CD4-positive, alpha-beta T cell (primary cell): ENCODE measurements at places on chromosomes 1 and 21. TPM values are rescaled to one million over a fixed set of nuclear protein-coding genes. Genes with fewer than 3 reads are reported as not detected.

DNA sequence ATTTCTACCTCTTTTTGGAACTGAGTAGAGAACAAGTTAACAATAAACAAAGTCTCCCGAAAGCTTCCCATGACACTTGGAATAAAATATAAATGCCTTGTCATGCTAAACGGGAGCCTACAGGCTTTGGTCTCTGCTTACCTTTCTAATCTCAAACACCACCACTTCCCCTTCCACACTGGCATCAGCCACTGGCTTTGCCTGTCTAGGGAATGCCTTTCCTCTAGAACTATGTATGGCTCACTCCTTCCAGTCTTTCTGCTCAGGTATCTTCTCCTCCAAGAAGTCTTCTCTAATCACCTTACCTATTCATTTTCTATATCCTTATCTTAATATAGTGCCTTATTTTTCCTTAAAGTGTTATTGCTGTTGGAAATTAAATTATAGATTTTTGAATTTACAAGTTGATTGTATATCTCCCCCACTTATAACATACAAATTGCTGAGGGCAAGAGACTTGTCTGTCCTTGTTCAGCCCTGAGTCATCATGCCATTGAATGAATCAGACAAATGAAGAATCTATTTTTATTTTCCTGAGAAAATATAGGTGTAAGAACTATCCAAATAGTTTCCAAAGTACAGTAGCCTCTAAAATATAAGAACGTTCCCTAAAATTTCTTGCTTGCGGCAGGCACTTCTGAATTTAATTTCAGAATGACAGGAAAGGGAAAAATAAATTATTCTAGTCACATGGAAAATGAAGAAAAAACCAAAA, 119.2 kb downstream of the TM2D1 start:
- no peak overlapping the region for H3K27ac ChIP-seq
- no peaks in the 10 kb centered on the region for H3K27me3 ChIP-seq
- no peaks in the 10 kb centered on the region for H3K36me3 ChIP-seq
- no peak overlapping the region for H3K4me3 ChIP-seq
- H3K4me1 ChIP-seq = no peaks in the 10 kb centered on the region

The KRTAP10-10 gene
- not detected for total RNA-seq

GRCh38 chr21:17393413-17393812, 119.4 kb upstream of the CXADR start:
- no peak overlapping the region for H3K4me3 ChIP-seq
- no peak for DNase-seq
- no peaks in the 10 kb centered on the region for H3K4me1 ChIP-seq
- peaks cover 6% of the 10 kb centered on the region for H3K27me3 ChIP-seq

DNA sequence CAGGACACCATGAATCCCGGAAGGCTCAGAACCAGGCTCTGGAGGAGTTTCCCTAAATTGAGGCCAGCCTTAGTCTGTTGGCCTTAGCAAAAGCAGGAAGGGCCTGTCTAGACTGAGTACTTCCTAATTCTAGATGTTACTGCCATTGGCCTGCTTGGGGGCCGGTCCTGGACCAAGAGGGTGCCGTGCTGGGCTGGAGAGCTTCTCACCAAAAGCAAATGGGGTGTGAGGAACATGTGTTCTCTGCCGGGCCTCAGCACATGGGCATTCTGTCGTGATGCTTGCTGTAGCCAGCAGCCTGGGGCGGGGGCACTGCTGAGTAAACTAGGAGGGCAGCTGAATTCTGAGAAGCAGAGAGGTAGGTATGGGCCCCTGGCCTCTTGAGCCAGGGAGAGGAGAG, 35.7 kb upstream of the MAN1C1 start:
- H3K27me3 ChIP-seq = no peaks in the 10 kb centered on the region
- no peaks in the 10 kb centered on the region for H3K4me1 ChIP-seq
- no peak overlapping the region for H3K27ac ChIP-seq
- H3K4me3 ChIP-seq = no peak overlapping the region
- no peaks in the 10 kb centered on the region for H3K36me3 ChIP-seq

The GPR153 gene
- 0.14 TPM for total RNA-seq

The GBP7 gene
- not detected for total RNA-seq

GRCh38 chr1:79302380-79302930, 295.9 kb upstream of the ADGRL4 start:
- no peaks in the 10 kb centered on the region for H3K27me3 ChIP-seq
- no peaks in the 10 kb centered on the region for H3K36me3 ChIP-seq
- H3K27ac ChIP-seq = no peak overlapping the region
- DNase-seq = no peak
- H3K4me3 ChIP-seq = no peak overlapping the region
- H3K4me1 ChIP-seq = no peaks in the 10 kb centered on the region

- no peak overlapping the region for H3K4me3 ChIP-seq
- no peaks in the 10 kb centered on the region for H3K36me3 ChIP-seq
- H3K27me3 ChIP-seq = no peaks in the 10 kb centered on the region
Measured at GRCh38 chr1:108000620-108001111, 35.7 kb upstream of the VAV3 start.

- no peaks in the 10 kb centered on the region for H3K4me1 ChIP-seq
- no peak overlapping the region for H3K27ac ChIP-seq
- H3K27me3 ChIP-seq = no peaks in the 10 kb centered on the region
- no peak overlapping the region for H3K4me3 ChIP-seq
- no peaks in the 10 kb centered on the region for H3K36me3 ChIP-seq
Measured at GRCh38 chr1:94988356-94988755, 61.4 kb upstream of the CNN3 start.

DNA sequence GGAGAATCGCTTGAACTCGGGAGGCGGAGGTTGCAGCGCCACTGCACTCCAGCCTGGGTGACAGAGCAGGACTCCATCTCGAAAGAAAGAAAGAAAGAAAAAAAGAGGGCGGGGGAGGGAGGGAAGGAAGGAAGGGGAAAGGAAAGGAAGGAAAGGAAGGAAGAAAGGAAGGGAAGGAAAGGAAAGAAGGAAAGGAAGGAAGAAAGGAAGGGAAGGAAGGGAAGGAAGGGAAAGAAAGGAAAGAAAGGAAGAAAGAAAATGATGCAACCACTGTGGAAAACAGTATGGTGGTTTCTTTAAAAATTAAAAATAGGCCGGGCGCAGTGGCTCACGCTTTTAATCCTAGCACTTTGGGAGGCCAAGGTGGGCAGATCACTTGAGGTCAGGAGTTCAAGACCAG, 15.2 kb upstream of the RCAN3 start:
- H3K4me1 ChIP-seq = peaks cover 69% of the 10 kb centered on the region
- H3K36me3 ChIP-seq = peaks cover 7% of the 10 kb centered on the region
- no peak for DNase-seq
- no peak overlapping the region for H3K4me3 ChIP-seq

The GNAT2 gene
- total RNA-seq = not detected

DNA sequence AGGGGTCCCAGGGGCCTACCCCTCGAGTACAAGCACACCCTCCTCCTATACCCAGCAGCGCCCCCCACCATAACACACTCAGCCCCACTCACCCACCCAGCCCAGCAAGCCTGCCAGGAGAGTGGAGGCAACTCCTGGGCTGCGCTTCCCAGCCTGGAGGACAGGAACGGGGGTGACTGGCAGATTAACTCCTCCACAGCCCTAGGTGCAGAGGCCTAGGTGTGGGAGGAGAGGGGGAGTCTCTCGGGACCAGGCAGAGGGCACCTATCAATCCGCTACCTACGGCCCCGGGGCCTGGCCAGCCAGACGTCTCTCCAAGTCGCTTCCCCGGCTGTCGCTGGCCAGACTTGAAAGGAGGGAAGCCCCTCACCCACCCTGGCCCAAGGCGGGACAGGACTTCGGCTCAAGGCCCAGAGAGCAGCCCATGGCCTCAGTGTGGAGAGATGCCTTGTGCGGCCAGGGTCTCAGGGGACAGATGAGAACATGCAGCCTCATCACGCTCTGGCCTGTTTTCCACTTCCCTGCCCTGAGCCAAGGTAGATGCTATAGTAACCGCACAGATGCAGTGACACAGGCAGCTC, 24.9 kb downstream of the MATN1 start:
- H3K27me3 ChIP-seq = no peaks in the 10 kb centered on the region
- no peaks in the 10 kb centered on the region for H3K36me3 ChIP-seq
- no peak overlapping the region for H3K4me3 ChIP-seq
- no peak overlapping the region for H3K27ac ChIP-seq

- H3K27ac ChIP-seq = no peak overlapping the region
- no peaks in the 10 kb centered on the region for H3K4me1 ChIP-seq
- H3K4me3 ChIP-seq = no peak overlapping the region
- DNase-seq = no peak
Measured at GRCh38 chr1:29786791-29787732, 550.7 kb downstream of the PTPRU start.

DNA sequence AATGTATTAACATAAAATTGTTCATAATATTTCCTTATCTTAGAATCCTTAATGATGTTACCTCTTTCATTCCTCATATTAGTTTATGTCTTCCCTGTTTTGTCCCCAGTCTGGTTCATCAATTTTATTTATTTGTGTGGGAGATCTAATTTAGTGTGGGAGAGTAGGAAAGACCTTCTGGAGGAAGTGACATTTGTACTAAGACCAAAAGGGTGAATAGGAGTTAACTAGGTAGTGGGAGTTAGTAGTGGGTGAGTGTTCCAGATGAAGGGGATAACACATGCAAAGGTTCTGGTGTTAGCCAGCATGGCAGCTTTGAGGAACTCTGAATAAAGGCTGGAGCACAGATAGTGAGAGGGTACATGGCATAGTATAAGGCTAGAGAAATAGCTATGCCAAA, 21.4 kb downstream of the RASAL2 start:
- no peaks in the 10 kb centered on the region for H3K27me3 ChIP-seq
- no peak overlapping the region for H3K27ac ChIP-seq
- H3K4me1 ChIP-seq = no peaks in the 10 kb centered on the region
- no peaks in the 10 kb centered on the region for H3K36me3 ChIP-seq
- DNase-seq = no peak
- H3K4me3 ChIP-seq = no peak overlapping the region

The GPR61 gene
- 0.53 TPM for total RNA-seq
